ENCODE measurements at places on chromosomes 12 and 14.

DNA sequence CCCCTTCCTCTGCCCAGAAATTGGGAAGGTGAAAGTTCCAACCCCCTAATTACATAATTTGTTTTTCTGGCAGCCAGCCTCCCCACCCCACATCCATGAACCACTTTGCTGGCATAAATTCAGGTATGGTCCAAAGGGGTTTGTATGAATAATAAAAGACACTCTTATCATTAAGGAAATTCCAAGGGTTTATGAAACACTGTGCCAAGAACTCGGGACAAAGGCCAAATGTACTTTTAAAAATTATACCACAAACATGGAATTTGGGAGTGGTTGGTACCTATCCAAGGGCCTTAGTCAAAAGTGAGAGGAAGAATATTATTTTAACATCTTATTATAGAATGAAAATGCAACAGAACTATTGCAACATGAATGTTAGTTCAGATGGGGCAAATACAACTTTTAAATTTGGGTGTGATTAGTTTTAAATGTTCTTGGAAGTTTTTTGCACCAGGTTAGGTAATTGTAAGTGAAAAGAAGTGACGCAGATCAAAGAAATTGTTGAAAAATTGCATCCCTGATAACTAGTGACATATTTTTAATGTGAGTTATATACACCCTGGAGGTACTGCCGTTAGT lies 217.8 kb downstream of the TMEM117 start:
- no peak for DNase-seq

- no peak for DNase-seq
These were observed 40.8 kb downstream of the DYRK2 start for GRCh38 chr12:67689385-67689784.

GRCh38 chr14:84421621-84422020 lies 1108.3 kb upstream of the FLRT2 start:
- DNase-seq, result no peak

GRCh38 chr14:74301594-74302151 lies 1.1 kb downstream of the ABCD4 start:
- no peak for DNase-seq

DNA sequence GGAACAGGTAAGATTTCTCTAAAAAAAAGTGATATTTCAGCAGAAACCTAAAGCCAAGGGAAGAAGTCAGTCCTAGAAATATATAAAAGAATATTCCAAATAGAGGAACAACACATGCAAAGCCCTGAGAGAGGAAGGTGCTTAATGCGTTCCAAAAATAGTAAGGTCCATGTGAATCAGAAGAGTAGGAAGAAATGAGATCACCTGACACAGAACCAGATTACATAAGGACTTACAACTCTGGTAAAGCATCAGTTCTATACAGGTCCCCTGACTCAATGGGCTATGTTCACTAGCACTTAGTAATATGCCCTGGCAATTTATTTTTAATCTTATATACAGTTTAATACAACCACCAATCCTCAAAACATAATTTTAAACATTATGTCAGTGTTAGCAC lies 30.0 kb downstream of the SENP1 start:
- DNase-seq, result no peak

- no peak for DNase-seq
These were observed 62.4 kb downstream of the VCPKMT start for GRCh38 chr14:50053935-50054334.

DNA sequence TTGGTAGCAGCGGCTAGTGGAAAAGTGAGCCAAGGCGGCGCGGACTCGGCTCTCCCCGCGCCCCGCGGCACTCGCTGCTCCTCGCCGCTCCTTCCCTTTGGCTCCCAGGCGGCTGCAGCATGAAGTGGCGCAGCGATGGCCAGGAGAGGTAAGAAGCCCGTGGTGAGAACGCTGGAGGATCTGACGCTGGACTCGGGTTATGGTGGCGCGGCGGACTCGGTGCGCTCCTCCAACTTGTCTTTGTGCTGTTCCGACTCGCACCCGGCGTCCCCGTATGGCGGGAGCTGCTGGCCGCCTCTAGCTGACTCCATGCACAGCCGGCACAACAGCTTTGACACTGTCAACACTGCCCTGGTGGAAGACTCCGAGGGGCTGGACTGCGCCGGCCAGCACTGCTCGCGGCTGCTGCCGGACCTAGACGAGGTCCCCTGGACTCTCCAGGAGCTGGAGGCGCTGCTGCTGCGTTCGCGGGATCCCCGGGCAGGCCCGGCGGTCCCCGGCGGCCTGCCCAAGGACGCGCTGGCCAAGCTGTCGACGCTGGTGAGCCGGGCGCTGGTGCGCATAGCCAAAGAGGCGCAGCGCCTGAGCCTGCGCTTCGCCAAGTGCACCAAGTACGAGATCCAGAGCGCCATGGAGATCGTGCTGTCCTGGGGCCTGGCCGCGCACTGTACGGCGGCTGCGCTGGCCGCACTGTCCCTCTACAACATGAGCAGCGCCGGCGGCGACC lies 225.6 kb upstream of the CRY1 start:
- no peak for DNase-seq

GRCh38 chr12:11830307-11830801 lies 180.9 kb downstream of the ETV6 start:
- no peak for DNase-seq

- no peak for DNase-seq
These were observed 708.6 kb upstream of the TMEM132C start for GRCh38 chr12:127558361-127558760.

DNA sequence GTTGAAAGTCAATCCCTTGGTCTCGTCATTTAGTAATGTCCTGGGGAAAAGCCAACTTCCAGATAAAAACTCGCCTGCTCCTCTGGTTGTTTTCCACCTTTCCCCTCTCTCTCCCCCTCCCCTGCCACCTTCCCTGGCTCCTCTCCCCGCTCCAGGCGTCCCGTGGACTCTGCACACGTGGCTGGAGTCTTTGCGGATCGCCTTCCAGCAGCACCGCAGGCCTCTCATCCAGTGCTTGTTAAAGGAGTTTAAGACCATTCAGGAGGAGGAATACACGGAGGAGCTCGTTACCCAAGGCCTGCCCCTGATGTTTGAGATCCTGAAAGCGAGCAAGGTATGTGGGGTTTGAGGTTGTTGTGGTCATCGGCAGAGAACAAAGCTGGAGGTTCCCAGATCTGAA lies 65.8 kb upstream of the PWP1 start:
- no peak for DNase-seq

DNA sequence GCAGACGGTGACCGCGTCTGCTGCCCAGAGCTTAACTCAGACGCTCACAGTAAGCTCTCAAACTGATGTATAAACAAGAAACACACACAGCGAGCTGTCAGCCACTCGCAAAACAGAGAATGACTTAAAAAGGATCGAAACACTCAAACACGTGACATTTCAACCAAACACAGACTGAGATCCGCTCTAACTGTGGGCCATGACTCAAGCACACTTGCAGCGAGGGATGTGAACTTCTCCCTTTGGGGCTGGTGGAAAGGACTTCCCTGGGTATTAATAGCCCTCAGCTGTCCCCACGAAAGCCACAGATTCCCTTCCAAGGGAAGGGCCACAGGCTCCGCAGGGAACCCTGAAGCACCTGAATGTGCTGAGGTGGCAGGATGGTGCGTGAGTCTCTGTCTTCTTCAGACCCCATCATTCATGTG lies 29.1 kb downstream of the CCDC88C start:
- no peak for DNase-seq

DNA sequence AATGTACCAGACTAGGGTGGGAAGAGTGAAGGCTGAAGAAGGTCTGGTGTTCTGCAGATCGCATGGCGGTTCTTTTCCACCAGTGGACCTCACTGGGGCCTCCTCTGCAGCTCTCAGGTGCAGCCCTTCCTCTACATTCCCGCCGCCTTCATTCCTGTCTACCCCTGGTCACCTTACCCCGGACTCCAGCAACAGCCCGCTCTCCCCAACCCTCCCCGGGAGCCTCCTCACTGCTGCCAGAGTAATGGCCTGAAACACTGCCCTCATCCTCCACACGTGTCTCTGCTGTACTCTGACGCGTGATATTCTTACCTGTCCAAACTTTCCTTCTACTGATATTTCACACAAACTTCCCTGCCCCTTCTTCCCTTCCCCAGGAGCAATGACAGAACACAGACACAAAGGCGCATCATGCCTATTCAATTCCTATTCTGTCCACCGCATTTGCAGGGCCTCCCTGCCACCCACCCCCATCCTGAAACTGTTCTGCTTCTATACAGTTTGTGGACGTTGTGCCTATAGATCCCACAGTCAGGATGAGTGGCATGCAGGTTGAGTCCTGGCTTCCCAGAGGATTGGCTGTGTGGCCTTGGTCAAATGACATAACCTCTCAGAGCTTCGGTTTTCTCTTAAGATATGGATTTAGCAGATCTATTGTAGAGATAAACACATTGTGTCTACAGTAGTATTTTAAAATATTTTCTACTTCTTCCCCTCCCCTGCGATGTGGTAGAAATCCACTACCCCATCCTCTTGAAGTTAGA lies 1.7 kb upstream of the NUAK1 start:
- no peak for DNase-seq

DNA sequence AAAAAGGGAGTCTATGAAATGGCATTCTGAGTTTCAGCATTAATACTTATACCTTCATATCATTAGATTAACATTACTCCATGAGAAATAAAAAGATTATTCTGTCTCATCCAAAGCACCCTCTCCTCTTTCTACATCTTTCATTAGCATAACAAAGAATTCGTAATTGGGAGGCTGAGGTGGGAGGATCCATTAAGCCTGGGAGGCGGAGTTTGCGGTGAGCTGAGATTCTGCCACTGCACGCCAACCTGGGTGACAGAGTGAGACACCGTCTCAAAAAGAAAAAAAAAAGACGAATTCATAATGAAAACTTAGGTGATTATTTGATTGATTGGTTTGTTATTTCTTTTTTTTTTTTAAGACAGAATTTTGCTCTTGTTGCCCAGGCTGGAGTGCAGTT lies 1.8 kb upstream of the CDK17 start:
- no peak for DNase-seq

Measured in brain pericyte (primary cell).